HFFc6 (cell line): ENCODE measurements at places on chromosomes 2 and 18.

DNA sequence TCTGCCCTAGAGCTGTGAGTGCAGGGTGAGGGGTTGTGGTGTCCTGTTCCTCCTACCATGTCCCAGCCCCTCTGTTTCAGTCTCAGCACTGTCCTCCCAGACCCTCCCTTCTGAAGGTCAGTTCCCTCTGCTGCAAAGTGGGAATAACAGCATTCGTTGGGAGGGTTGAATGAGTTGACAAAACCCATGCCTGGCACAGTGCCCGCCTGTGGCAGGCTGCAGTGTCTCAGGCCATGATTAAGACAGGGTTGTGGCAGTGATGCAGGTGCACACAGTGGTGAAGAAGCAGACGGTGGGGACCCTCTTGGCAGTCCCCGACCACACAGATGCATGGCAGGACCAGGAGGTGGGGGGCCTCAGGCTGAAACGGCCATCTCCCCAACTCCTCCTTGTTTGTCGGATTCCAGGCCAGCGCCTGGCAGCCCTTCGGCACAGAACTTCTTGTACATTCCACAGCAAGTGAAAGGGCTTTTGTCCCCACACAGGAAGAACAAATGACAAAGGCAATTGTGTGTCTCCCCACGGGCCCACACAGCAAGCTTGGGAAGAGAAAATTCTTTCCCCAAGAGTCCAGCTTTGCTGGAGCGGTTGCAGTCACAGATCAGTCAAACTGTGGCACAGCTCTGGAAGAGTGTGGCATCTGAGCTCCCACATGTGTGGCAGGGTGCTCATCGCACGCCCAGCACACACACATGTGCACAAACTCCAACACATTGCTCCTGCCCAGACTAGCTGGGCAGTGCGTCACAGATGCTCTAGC is 92.0 kb upstream of the MSH2 start:
- DNase-seq, result no peak

DNA sequence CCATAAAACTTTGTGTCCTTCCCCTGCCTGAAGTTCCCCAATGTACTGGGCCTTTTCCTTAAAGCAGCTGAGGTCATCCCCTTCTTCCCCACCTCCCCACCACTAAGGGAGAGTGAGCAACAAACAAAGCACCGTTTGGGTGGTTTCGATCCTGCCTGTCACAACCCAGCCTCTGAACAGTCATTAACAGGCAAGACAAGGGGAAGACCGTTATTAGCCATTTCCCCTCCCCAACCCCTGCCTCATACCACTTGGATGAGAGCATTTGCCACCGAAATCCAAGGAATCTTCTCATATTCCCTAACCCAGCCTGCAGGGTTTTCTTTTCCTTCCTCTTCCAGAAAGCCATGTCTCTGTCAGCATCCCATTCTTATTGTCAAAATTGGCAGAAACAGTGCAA is 65.6 kb downstream of the STRADB start:
- DNase-seq, result peak; percentile 43

- no peak for DNase-seq
Measured at GRCh38 chr2:160394153-160394552, 99.5 kb downstream of the RBMS1 start.

GRCh38 chr2:219280651-219281050 is 1.5 kb downstream of the DNAJB2 start:
- no peak for DNase-seq

DNA sequence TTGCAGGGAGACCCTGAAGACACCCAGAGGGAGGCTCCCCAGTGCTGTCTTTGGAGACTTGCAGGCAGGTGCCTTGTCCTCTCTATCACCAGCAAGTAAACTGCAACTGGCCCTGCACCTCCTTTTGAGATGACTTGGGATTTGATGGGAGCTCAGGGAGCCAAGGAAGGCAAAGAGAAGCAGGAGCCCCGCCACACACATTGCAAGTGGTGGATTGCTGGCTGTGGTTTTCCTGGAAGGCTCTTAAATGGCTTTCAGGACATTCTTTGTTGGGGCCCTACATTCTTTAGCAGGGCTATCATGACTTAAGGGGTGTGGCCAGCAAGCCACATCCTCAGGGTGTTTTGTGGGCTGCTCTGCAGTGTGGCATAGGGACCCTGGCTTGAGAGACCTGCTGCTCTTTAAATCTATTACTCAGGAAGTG is 39.9 kb upstream of the CDC42EP3 start:
- DNase-seq, result peak; percentile 91

DNA sequence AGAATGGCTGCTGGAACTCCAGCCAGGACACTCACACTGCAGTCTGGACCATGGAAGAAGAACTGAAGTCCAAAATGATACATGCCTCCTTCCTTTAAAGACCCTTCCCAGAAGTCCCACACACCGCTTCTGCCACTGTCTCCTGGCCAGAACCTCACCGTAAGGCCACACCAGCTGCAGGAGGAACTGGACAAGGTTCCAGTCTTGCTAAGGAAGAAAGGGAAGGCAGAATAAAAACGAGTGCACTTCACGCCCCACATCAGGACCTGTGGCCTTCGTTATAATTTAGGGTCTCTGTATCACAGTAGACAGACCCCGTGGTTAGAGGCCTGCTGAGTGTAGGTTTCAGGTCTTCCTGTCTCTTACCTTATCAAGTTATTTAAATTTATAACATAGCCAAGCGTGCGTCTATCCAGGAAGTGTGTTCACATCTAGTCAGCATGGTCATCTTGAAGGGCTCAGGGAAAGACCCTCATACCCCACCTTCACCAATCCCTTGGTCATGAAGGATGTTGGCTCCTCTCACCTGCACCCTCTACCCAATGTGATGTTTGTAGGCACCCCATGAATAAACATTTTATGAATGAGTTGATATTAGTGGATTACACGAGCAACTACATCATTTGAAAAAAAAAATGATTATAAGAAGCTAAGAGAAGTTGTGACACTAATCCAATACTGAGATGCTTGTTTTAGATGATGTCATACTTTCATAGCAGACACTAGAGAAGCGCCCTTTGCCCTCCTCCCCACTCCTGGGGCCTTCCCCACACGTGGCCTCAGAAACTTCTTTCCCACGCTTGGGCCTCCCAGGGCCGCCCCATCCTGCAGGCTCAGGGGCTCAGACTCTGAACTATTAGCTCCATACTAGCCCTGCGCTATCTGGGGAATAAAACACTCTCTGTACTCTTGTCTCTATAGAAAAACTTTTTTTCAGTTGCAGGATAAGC is 157.6 kb downstream of the FAM210A start:
- no peak for DNase-seq

DNA sequence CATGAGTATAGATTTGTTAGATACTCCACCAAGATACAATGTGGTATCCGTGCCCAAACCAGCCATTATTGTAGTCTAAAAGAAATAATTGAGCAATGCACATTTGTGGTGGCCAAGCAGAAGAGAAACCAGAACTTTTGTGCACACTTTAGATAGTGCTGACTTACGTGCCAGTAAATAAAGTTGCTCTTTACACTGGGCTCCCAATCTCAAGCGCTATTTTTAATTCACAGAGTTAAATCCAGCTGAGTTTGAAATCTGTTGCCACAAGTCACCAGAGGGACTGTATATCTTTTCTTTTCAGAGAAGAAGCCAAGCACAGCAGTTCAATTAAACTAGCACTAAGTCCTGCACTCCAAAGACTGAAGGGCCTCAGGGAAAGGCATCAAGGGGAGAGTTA is 680.4 kb downstream of the TDRD15 start:
- no peak for DNase-seq

- peak; percentile 86 for DNase-seq
Measured at GRCh38 chr2:174023591-174024523, 58.7 kb upstream of the SP3 start.

DNA sequence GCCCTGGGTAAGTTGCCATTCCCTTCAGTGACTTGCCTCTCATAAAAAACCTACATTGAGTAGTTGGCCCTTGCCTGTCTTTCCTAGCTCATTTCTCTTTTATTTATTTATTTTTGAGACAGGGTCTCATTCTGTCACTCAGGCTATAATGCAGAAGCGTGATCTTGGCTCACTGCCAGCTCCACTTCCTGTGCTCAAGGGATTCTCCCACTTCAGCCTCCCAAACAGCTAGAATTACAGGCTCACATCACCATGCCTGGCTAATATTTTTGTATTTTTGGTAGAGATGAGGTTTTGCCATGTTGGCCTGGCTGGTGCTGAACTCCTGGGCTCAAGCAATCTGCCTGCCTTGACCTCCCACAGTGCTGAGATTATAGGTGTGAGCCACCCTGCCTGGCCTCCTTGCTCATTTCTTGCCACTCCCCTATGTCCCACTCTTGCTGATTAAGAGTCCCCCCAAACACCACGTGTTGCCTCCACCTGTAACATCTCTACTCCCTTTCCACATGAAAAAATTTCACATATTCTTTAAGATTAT is 12.6 kb downstream of the EVA1A start:
- DNase-seq, result no peak

DNA sequence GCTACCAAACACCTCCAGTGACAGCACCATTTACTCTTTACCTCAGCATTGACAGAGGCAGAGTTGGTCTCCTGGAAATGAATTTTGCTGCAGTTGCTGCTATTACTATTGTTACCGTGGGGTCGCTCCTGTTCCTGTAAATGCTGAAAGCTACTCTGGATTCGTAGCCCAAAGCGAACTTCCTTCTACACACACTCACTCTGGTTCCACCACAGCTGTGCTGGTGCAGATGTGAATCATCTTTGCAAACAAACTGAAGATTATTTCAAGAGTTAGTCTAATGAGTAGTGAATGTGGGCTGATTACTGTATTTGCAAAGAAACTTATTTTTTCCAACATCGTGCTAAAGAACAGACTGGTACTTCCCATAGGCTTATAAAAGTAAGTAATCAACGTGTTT is 304.0 kb downstream of the LPIN1 start:
- peak; percentile 82 for DNase-seq

- DNase-seq, result no peak
Measured at GRCh38 chr2:161138429-161138828, 21.8 kb upstream of the TANK start.

GRCh38 chr2:192137451-192137850 is 57.3 kb downstream of the TMEFF2 start:
- DNase-seq, result no peak

GRCh38 chr2:115077626-115078025 is 635.2 kb downstream of the DPP10 start:
- DNase-seq, result no peak

GRCh38 chr2:95332036-95332435 is 34.9 kb downstream of the KCNIP3 start:
- no peak for DNase-seq

GRCh38 chr18:8469544-8470130 is 139.6 kb upstream of the RAB12 start:
- peak; percentile 39 for DNase-seq
